ENCODE measurements at places on chromosomes 5 and 9.

GRCh38 chr9:120655005-120655622, 59.2 kb downstream of the MEGF9 start:
- DNase-seq, result no peak

- peak; percentile 69 for DNase-seq
Observed at GRCh38 chr5:83721953-83722901, 1.6 kb upstream of the HAPLN1 start.

GRCh38 chr5:171158581-171158980, 150.5 kb upstream of the TLX3 start:
- no peak for DNase-seq

DNA sequence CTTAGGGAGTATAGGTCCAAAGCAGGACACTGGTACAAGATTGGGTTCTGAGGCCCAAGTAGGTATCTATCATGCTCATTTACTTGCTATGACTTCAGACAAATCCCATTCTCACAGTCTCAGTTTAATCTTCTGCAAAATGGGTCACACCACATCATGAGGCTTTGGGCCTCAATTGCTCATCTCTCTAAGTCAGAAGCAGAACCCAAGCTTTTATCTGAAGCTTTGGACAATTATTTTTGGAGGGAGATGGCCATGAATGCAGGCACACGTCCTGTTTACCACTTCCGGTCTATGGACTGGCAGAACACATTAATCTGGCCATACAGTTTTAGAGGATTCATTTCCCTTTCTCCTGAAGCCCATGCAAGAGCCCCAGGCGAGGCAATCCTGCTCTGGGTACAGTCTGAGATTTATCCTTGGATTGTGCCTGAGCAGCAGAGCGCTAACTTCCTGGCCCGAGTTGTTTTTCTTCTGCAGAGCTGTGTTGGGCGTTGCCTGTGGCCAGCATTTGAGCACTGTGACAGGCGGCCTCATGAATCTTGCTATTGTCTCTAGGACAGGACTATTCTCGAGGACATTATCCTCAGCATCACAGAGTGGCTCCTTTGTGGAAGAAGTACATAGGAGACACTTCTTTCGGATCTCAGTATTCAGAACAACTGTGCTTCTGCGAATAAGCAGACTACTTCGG, 16.1 kb downstream of the SLC22A4 start:
- no peak for DNase-seq

- DNase-seq, result no peak
Observed at GRCh38 chr5:174155706-174156105, 110.2 kb downstream of the NSG2 start.

DNA sequence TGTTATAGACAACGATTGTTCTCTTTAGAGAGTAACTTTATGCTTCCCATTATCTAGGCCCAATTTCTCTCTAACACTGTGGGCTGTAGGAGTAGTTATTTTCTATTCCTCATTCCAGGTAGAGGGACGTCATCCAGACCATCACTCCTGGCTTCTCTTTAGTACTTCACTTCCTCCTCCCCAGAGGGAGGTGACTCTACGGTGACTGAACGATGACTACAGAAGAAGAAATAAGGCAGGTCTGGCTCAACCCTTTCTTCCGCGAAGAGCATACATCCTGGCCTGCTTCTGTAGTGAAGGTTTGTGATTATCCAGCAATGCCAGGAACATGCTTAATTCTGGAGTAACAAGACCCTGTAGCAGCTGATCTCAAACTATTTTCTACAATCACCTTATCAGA, 50.8 kb downstream of the HMGCR start:
- DNase-seq, result no peak

- no peak for DNase-seq
Observed at GRCh38 chr9:94922098-94922607, 195.7 kb downstream of the AOPEP start.

- DNase-seq, result no peak
Observed at GRCh38 chr5:147240266-147240985, 5.6 kb downstream of the STK32A start.

GRCh38 chr9:110129425-110129824, 78.5 kb downstream of the C9orf152 start:
- no peak for DNase-seq

DNA sequence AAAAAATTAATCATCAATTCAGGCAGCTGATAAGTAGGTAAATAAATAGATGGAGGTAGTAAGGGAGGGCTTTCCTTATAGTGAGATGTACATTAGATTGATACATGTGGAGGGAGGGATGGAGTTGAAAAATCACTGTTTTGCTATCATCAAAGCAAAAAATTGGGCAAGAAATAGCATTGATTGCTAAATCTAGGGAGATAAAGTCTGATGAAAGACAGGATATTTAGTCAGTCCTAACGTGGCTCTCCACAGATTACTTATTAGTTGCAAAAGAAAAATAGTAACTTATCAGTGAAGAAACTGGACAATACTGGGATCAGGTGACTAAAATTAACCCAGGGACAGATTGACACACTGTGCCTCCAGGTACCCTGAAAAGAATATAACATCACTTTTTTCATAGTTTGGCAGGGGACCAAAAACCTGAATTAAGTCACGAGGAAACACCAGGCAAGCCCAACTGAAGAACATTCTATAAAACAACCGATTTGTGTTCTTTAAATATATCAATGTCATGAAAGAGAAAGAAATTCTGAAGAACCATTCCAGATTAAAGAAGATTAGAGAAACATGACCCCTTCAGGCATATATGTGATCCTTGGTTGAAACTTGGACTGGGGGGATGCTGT, 27.1 kb upstream of the GOLPH3 start:
- no peak for DNase-seq

GRCh38 chr5:96936431-96937320, 796 bp downstream of the LNPEP start:
- peak; percentile 23 for DNase-seq

- no peak for DNase-seq
Observed at GRCh38 chr9:71146511-71146910, 25.1 kb upstream of the TRPM3 start.

- no peak for DNase-seq
Observed at GRCh38 chr5:15322421-15322820, 177.6 kb upstream of the FBXL7 start.

- no peak for DNase-seq
Observed at GRCh38 chr5:142569905-142570304, 116.0 kb downstream of the FGF1 start.

GRCh38 chr5:121748686-121749085, 103.0 kb upstream of the FTMT start:
- DNase-seq, result no peak

DNA sequence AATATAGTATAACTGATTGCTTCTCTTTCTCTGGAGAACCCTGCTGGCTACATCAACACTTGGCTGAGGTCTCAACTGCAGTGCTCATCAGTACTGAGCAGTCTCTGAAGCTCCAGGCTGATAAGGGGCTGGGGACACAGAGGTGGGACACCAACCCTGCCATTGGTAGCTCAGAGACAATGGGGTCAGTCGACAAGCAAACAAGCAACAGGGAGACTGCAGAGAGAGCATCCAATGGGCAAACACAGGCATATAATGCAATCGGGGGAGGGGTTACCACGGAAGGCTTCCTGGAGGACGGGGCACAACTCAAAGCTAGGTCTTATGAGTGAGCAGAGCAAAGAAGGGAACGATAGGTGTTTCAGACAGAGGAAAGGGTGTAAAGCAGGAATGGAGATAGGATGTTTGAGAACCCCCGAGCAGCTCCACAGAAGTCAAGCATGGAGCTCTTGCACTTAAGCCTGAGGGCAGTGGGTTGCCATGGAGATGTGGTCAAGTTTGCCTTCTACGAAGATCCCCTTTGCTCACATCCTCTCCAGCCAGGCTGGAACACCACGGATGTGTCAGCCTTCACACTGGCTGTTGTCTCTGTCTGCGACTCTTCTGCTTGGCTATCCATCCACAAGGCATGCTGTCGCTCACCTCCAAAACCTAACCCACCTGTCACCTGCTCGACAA, 21.5 kb upstream of the AKNA start:
- DNase-seq, result no peak

DNA sequence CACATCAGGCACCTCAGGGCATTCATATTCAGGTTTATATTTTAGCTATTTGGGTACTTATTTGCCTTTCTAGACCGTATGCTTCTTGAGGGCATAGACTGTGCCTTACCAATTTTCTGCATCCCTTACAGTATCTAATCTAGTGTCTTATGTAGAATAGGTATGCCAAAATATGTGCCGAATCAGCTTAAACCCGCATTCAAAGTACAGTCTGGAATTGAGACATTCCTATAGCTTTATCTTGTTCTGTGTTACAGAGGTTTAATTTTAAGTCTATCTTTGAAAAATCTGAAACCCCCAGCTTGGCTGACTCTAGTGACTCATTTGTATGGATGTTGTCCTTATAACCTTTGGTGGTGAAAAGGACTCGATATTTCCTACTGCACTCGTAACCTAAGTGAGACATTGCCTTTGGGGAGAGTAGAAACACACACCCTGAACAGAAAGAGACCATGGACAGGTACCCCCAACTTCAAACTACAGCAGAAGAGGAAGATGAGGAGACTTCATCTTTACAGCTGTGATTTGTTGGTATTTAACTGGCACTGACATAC, 27.0 kb upstream of the TMOD1 start:
- no peak for DNase-seq

DNA sequence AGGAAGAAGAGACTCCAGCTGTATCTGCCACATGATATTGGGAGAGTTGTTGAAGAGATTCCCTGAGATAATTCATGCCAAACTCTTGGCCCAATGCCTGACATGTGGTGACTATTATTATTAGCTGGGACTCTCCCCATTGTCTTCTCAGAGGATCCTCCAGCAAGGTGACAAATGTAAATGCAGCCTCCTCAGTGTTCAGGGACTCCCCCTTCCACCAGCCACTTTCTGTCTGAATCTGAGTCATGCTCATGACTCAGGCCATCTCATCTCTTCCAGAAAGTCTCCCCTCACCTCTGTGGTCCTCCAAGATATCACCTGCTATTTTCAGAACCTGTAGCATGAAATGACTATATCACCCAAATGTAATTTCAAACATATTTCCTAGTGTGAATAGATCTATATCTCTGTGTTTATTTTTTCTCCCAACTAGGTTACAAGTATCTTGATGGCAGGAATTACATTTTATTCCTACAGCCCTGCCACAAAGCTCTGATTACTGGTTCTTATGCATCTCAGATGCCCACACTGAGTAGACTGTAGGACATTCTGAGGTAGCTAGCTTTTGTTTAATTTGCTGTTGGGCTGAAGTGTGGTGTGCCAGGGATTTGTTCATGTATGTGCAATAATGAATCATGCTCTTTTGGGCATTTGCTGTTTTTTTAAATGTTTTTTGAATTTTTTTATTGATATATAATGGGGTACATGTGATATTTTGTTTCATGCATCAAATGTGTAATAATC, 126.6 kb upstream of the IL12B start:
- no peak for DNase-seq

- DNase-seq, result peak; percentile 48
Observed at GRCh38 chr5:61319388-61320146, 12.5 kb upstream of the ZSWIM6 start.

DNA sequence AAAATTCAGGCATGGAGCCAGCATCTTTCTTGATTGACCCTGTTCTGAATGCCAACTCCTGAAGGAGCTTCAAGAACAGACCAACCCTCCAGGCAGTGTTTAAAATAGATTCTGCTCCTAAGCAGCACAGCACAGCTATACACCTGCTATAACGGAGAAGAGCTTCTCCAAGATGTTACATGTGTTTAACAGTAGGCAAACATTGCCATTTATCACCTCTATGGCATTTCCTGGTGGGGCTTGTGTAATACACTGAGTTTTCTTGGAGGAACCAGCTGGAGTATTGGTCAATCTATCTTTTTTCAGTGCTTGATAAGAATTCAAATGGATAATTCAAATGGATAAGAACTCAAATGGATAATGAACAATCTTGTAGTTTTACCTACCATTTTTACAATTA, 615.1 kb downstream of the CDH12 start:
- DNase-seq, result no peak

GRCh38 chr5:115599924-115600323, 2.4 kb downstream of the TICAM2 start:
- no peak for DNase-seq

- DNase-seq, result no peak
Observed at GRCh38 chr9:77975806-77976205, 55.8 kb downstream of the GNAQ start.

DNA sequence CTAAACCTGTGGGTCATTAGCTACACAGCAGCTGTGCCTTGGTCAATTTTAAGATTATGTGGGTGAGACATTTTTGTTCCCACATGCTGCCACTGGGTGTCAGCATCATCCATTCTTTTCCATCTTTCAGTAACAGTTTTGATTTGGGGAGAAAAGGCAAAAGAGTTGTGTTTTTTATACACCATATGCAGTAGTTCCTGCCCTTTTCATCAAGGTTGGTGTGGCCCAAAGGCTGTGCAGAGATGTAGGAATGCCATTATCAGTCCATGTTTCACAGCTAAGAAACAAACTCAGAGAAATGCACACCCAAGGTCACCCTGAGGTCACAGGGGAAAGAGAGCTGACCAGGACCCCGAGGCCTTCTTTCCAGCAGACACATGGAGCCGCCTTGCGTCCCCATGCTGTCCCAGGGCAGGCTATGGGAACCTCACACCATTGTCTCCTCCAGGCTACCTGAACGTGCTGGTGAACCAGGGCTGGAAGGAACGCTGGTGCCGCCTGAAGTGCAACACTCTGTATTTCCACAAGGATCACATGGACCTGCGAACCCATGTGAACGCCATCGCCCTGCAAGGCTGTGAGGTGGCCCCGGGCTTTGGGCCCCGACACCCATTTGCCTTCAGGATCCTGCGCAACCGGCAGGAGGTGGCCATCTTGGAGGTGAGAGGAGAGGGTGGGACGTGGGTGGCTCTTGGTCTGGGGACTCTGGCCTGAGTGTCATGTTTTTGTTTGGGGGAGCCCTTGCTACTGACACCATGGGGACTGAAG, 27.8 kb upstream of the GRPEL2 start:
- DNase-seq, result peak; percentile 26

DNA sequence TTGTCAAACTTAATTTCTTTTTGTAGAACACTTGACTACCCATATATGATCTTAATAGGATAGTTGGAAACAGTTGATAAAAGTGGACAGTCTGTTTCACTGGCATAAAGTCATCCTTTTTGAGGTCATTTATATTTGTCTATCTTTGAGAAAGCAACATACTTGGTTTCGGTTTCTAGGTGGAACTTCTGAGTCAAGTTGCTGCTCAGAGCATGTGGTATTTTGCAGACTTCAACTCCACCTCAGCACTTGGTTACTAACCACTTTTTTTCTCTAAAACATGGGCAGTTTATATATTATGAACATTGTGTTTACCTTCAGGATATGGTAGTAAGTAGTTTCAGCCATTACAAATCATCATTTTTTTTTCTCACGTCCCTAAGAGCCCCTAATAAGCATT, 1749.0 kb upstream of the C9orf72 start:
- no peak for DNase-seq

DNA sequence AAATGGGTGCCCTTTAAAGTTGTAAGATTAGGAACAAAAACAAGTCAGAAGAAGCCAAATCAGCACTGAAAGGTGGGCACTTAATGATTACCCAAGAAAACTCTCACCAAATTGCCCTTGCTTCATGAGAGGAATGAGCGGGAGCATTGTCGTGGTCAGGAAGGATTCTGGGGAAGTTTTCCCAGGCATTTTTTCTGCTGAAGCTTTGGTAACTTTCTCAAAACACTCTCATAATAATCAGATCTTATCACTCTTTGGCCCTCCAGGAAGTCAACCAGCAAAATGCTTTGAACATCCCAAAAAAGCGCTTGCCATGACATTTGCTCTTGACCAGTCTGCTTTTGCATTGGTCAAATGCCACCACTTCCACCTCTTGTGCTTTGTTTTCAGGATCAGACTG, 10.4 kb upstream of the PCDHGC3 start:
- no peak for DNase-seq

All from neuronal stem cell (in vitro differentiated cells).